HFF-Myc (cell line): ENCODE measurements at places on chromosomes 5 and 9.

GRCh38 chr9:4137234-4137633 lies 162.6 kb downstream of the GLIS3 start:
- peak; percentile 97 for DNase-seq

GRCh38 chr5:173907686-173908371 lies 19.7 kb downstream of the CPEB4 start:
- no peak for DNase-seq

DNA sequence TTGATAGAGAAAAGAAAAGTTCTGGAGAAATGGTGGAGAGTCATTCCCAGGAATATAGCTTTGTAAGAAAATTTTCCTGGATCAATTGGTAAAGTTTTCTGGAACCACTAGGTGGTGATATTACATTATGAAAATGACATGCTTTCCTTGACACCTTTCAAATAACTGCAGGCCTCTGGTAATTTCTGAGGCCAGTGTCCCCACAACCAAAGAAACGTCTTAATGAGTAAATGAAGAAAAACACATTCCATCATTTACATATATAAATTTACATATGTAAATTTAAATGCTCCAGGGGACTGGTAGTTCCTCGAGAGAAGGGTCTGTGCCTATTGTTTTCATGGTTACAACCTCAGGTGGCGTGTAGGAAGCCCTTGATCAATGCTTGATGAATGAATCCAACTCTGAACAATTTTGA lies 17.2 kb upstream of the RGS3 start:
- DNase-seq = peak; percentile 30

- no peak for DNase-seq
Measured at GRCh38 chr9:132584601-132585560, 2.5 kb downstream of the BARHL1 start.

GRCh38 chr9:13269589-13270452 lies 9.7 kb downstream of the MPDZ start:
- no peak for DNase-seq

GRCh38 chr9:92775466-92775865 lies 10.8 kb upstream of the BICD2 start:
- no peak for DNase-seq

DNA sequence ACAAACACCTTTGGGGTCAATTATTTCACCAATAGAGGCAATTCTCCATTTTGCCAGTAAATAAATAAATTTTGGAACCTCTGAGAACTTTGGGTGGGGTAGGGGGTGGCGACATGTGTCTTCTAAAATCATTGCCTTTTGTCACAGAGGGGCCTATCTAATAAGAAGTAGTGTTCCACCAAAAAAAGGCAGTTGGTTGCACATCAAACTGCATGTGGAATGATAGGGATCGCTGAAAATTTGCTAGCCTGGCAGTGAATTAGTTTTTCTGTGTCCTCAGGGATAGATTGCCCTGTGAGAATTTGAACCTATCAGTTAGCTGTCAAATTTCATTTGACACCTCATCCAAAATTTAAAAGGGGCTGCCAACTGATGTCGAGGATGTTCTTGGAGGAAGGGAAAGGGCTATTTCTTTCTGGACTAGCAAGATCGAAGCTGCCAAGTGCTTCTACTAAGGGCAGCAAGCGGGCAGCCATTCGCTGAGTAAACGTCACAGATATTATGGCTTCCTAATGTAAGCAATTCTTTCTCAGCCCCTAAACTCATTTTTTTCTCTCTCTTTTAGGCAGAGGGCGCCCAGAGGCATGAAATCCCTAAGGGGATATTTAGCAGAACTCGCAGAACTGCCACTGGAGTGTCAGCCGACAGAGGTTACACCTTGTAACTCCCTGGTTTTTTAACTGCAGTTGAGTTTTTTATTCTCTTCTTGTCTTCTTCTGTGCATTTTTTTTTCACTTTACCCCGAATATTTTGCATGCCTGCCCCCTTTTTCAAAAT lies 2208.1 kb upstream of the WWC1 start:
- DNase-seq = no peak

- no peak for DNase-seq
Measured at GRCh38 chr9:131965841-131966240, 113.8 kb downstream of the MED27 start.

DNA sequence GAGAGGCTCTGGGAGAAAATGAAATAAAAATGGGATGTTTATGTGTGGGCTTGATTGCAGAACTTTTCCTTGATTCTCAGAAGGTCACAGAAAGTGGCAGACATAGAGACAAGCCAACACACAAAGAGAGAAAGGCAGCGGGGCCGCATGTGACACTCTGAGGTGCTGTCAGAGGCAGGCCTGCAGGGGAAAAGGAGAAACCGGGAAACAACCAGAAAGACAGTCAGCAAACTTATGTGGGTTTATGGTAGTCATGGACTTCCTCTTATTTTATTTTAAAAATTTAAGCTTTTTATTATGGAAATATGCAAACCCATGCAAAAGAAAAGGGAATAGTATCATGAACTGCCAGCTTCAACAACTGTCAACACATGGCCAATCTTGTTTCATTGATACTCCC lies 16.3 kb upstream of the IGFBPL1 start:
- DNase-seq = no peak

- DNase-seq = peak; percentile 56
Measured at GRCh38 chr9:87792831-87793288, 66.9 kb downstream of the CTSL start.

DNA sequence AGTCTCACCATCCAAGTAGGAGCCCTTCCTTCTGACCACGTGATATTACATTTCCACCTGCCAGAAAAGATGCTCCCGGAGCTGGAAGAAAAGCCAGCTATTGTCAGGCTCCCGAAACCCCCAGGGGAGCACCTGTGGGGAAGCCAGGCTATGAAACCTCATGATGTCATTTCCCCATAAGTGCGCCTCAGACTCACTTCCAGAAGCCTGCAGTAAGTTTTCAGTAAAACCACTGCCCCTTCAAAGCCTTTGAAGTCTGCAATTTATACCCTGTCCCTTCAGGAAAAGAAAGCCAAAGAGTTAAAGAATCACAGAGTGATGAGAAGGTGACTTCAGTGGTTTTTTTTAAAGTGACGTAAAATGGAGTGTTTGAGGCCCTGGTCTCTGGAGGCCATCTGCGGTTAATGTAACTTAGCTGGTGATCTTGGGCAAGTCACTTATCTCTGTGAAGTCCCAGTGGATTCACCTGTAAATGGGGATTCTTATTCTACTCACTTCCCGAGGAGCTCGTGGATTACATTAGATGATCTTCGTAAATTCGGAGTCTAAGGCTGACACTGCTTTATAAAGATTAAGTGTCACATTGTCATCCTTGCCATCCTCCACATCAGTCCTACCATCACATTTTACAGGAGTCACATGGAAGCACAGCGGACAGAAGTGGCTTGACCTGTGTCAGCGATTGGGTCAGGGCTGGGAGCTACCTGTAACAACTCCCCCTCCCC lies 2.6 kb upstream of the SEMA6A start:
- no peak for DNase-seq

- DNase-seq = no peak
Measured at GRCh38 chr9:120386390-120387131, 193.4 kb downstream of the CDK5RAP2 start.

GRCh38 chr5:155554500-155554899 lies 540.9 kb downstream of the KIF4B start:
- DNase-seq = no peak

GRCh38 chr5:122390154-122390553 lies 78.1 kb downstream of the SNCAIP start:
- DNase-seq = no peak

DNA sequence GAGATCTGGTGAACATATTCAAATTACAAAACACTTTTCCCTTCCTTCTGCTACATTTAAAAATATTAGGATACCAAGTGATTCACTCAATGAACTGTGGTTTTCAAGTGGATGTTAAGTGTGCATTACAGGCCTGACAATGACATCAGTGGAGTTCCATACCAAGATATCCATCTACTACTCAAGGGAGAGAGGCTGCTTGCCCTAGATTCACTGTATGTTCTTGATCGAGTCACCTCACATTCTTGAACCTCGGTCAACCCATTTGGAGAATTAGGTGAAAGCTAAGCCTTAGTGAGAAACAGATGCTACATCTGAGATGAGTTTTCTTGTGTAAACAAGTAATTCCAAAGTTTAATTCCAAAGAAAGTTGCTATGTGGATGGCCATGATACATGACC lies 142.2 kb downstream of the FGF10 start:
- no peak for DNase-seq

- DNase-seq = no peak
Measured at GRCh38 chr5:176560364-176560763, 11.2 kb downstream of the CDHR2 start.

GRCh38 chr5:142589720-142590119 lies 96.2 kb downstream of the FGF1 start:
- no peak for DNase-seq

GRCh38 chr9:127949827-127950512 lies 12.3 kb upstream of the DPM2 start:
- DNase-seq = no peak

GRCh38 chr9:137302449-137303150 lies 529 bp upstream of the NRARP start:
- DNase-seq = no peak

GRCh38 chr9:110592044-110592830 lies 12.7 kb upstream of the SVEP1 start:
- DNase-seq = no peak

GRCh38 chr5:157046041-157046440 lies 12.9 kb downstream of the HAVCR1 start:
- DNase-seq = peak; percentile 11

GRCh38 chr9:110947491-110948044 lies 90.7 kb downstream of the LPAR1 start:
- DNase-seq = no peak

- no peak for DNase-seq
Measured at GRCh38 chr5:130237721-130238120, 333.5 kb downstream of the CHSY3 start.

GRCh38 chr5:96626956-96627355 lies 35.2 kb upstream of the CAST start:
- DNase-seq = no peak

DNA sequence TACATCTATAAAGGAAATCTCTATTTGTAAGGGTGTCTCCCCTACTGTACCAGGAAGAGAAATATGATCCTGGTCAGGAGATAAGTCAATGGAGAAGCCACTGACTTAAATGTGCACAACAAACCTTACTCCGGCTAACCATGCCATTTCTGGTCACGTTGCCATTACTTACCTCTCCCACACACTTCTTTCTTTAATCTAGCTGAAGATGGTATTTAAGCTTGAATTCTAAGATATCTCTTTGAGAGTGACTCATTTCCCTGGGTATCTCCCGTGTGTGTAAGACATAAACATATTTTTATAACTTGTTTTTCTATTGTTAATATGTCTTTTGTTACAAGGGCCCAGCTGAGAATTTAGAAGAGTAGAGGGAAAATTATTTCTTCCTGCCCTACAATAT lies 296.6 kb downstream of the SEMA5A start:
- DNase-seq = no peak

DNA sequence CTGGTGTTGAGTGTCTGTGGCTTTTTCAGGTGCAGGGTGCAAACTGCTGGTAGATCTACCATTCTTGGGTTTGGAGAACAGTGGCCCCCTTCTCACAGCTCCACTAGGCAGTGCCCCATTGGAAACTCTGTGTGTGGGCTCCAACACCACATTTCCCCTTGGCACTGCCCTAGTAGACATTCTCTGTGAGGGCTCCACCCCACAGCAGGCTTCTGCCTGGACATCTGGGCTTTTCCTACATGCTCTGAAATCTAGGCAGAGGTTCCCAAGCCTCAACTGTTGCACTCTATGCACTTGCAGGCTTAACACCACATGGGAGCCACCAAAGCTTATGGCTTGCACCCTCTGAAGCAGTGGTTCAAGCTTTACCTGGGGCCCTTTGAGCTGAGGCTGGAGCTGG lies 80.9 kb downstream of the BARX1 start:
- no peak for DNase-seq

DNA sequence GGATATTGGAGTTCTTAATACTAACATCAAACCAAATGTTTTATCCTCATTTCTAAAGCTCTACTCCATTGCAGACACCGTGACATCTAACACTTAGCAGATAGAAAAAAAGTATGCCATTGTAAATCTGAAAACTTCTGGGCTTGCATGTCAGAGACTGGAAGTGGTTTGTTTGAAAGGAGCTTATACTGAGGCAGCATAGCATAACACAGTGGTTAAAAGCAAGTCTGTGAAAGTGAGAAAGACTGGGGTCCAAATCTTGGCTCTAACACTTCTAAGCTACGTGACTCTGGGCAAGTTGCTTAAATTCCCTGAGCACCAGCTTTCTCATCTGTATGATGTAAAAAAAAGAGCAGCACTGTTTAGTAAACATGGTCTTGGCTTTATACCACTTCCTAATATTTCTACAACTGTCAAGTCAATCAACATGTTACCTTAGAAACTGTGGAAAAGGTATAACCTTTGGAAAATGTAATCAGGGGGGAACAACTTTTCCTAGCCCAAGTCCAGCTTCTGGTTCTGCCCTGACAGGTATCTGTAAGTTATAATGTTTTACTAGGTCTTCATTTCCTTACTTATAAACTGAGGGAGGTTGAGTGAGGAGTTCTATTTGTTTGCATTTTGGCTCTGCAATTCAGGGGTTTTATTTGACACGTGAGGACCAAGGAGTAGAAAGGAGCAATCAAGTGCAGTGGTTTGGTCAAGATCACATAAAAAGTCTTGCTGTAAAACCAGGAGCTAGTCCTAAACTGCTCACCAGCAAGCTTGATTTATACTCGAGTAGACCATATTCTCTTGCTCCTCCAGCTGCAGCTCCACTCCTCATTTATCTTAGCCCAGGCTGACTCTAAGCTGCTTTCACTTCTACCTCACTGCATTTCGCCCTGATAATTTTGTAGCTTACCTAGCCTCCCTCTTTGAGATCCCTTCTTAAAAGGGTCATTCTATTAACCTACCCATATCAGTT lies 541.0 kb downstream of the RAB3C start:
- DNase-seq = no peak

DNA sequence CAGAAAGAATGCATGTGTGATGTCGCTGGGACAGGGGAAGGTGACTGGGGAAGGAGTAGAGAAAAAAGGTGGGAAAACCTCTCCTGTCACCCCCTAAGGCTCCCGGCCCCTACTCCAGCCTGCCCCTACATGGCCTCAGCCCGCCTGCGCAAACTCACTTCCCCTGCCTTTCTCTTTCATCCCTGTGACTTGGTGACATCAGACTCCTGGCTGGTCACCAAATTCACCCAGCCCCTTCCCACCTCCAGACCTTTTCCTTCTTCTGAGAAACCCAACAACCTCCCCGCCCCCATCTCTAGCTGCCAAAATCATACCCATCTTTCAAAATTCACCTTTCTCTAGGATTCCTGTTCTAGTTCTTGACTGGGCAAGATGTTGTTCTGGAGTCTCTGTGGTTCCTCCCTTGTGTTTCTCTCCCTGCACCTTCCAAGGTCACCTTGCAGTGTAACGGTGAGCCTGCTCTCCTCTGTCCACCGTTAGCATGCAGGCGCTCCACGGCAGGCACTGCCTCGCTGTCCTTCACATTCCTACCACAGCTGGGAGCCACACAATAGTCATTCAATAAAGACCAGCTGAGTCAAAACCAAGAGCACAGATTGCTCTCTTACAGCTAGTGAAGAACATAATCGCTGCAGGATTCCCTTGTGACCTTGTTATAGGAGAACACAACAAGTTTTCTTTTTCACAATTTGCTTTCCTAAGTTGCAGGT lies 134.5 kb downstream of the FANCC start:
- no peak for DNase-seq
